ENCODE measurements at places on chromosomes 1 and 21. TPM values are rescaled to one million over a fixed set of nuclear protein-coding genes. Genes with fewer than 3 reads are reported as not detected.

- H3K27ac ChIP-seq = no peak overlapping the region
- H3K4me1 ChIP-seq = peaks cover 11% of the 10 kb centered on the region
- H3K4me3 ChIP-seq = no peak overlapping the region
- H3K27me3 ChIP-seq = no peaks in the 10 kb centered on the region
- DNase-seq = no peak
Measured at GRCh38 chr21:15552914-15553494, 176.8 kb upstream of the USP25 start.

DNA sequence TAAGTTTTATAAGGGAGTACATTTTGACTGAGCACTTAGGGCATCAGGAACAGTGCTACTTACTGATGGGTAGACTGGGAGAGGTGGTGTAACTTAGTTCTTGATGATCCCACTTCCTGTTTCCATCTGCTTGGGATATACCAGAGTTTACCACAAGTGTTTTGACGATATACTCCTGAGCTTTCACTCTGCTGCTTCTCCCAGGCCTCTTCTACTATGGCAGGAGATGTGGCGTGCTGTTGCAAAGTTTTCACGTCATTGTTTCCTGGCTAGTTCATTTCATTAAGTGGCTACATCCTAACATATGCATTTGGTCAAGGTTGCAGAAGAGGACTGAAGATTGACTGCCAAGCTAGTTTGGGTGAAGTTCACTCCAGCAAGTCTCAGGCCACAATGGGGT is 41.3 kb upstream of the LAMC2 start:
- no peaks in the 10 kb centered on the region for H3K4me1 ChIP-seq
- no peak for DNase-seq
- no peak overlapping the region for H3K27ac ChIP-seq
- no peaks in the 10 kb centered on the region for H3K36me3 ChIP-seq
- H3K4me3 ChIP-seq = no peak overlapping the region
- H3K27me3 ChIP-seq = no peaks in the 10 kb centered on the region

DNA sequence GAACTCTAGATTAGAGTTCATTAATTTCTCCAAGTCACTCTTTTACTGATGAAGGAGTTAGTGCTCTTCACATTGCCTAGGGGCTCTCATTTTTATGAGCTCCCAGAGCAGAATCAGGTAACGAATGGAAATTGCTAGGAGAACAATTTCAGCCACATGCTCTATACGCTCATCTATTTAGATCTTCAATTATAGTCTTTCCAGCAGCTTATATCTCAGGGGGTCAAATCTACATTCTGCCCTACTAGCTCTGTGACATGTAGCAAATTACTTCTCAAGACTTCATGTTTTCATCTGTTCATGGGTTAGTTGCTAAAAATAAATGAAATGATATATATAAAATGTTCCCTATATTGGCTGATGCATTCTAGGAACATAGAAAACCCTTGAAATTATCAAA is 183.6 kb downstream of the PLPP3 start:
- DNase-seq = no peak
- H3K4me1 ChIP-seq = no peaks in the 10 kb centered on the region
- no peak overlapping the region for H3K27ac ChIP-seq
- no peak overlapping the region for H3K4me3 ChIP-seq
- H3K27me3 ChIP-seq = peaks cover 3% of the 10 kb centered on the region

GRCh38 chr1:172041742-172042141 is 200.4 kb downstream of the DNM3 start:
- no peak overlapping the region for H3K4me3 ChIP-seq
- peaks cover 8% of the 10 kb centered on the region for H3K4me1 ChIP-seq
- H3K27ac ChIP-seq = no peak overlapping the region
- no peak for DNase-seq
- H3K36me3 ChIP-seq = peaks cover 3% of the 10 kb centered on the region

GRCh38 chr1:41588334-41588875 is 103.9 kb upstream of the EDN2 start:
- no peak for DNase-seq
- H3K27me3 ChIP-seq = no peaks in the 10 kb centered on the region
- peaks cover 44% of the 10 kb centered on the region for H3K36me3 ChIP-seq
- H3K27ac ChIP-seq = no peak overlapping the region
- H3K4me1 ChIP-seq = peaks cover 3% of the 10 kb centered on the region

DNA sequence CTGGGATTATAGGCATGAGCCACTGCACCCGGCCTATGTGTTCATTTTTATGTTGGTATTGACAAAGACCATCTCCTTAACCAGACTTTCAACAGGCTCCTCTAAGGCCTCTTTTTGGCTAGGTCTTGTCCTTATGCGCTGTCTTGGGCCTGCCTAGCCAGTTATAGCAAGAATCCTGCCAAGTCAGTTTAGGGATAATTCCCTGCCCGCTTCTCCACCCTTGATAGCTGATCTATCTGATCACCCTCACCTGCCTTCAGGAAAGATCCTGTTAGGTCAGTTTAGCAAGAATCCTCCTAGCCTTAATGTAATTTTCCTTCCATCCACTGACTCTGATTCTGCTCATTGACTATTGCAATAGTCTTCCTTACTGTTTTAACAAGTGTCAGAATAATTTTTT is 2.4 kb upstream of the B4GALT3 start:
- H3K4me3 ChIP-seq = no peak overlapping the region
- no peaks in the 10 kb centered on the region for H3K27me3 ChIP-seq
- no peak overlapping the region for H3K27ac ChIP-seq
- peaks cover 65% of the 10 kb centered on the region for H3K4me1 ChIP-seq

DNA sequence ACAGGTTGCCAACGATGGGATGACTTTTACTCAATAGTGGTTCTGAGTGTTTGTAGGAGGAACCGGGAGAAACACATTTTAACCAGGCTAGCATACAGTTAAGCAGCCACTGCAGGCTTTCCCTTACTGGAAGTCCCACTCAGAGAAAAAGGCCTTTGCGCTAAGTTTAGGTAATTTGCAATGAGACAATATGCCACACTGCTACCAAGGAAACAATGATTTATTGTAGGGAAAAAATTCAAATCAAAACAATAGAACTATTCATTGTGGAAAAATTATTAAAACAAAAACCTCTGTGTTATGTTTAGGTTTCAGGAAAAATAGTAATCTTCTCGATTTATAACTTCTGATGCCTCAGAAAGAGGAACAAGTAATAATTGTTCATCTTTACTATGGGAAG is 51.4 kb upstream of the CR2 start:
- H3K36me3 ChIP-seq = no peaks in the 10 kb centered on the region
- H3K4me3 ChIP-seq = no peak overlapping the region
- no peak overlapping the region for H3K27ac ChIP-seq
- H3K27me3 ChIP-seq = peaks cover 5% of the 10 kb centered on the region
- no peak for DNase-seq

The NTMT2 gene
- total RNA-seq = not detected

The OR2T6 gene
- total RNA-seq = not detected

The PPM1J gene
- total RNA-seq = 1.7 TPM

Data from activated CD8-positive, alpha-beta T cell treated with anti-CD3 and anti-CD28 coated beads for 36 hours (primary cell).